ENCODE measurements at places on chromosomes 5 and 9.

- no peak for DNase-seq
Measured at GRCh38 chr9:110126986-110127864, 80.7 kb downstream of the C9orf152 start.

DNA sequence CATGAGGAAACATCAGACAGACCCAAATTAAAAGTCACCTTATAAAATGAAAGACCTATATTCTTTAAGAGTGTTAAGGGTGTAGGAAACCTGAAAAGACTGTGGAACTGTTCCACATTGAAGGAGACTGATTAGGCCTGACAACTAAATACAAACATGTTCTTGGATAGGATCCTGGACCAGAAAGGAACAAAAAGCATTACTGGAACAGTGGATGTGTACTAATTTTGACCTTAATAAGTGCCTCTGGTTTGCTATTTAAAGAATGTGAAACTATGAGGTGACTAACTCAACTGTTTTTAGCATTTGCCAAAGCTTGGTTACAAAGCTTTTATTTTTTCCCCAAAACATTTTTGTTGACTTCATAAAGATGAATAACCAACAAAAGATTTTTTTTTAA, 340.6 kb downstream of the CAAP1 start:
- no peak for DNase-seq

GRCh38 chr9:134243778-134244467, 79.6 kb upstream of the RNU6ATAC start:
- DNase-seq, result no peak

DNA sequence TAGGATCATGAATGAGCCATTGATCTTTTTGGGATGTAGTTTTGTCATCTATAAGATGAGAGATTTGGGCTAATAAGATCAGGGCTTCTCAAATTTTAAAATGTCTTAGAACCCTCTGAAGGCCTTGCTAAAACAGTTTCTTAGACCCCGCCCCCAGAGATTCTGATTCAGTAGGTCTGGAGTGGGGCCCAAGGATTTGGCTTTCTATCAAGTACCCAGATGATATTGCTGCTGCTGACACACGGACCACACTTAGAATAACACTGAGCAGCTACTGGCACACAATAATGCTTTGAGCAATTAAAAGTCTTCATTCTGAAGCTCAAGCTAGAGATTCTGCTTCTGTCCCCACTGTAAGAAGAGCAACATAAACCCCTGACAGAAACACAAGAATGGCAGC, 216.7 kb downstream of the SMARCA2 start:
- no peak for DNase-seq

- no peak for DNase-seq
Measured at GRCh38 chr9:114349713-114350480, 20.2 kb downstream of the ORM2 start.

GRCh38 chr5:14063138-14063537, 80.0 kb upstream of the TRIO start:
- no peak for DNase-seq

GRCh38 chr9:132169672-132170392, 8.0 kb downstream of the NTNG2 start:
- peak; percentile 46 for DNase-seq
